ENCODE measurements at places on chromosomes 7 and 10.

DNA sequence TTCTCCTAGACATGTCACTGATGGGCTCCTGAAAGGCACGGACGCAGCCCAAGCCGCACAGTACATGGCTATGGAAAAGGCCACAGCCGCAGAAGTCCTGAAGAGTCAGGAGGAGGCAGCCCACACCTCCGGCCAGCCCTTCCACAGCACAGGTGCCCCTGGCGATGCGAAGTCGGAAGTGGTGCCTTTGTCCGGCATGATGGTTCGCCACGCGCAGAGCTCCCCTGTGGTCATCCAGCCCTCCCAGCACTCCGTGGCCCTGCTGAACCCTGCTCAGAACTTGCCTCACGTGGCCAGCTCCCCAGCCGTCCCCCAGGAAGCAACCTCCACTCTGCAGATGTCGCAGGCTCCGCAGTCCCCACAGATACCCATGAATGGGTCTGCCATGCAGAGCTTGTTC is 199.4 kb downstream of the ARHGAP21 start:
- no peak for DNase-seq

- no peak for DNase-seq
Observed at GRCh38 chr10:51186361-51186760, 112.1 kb downstream of the PRKG1 start.

DNA sequence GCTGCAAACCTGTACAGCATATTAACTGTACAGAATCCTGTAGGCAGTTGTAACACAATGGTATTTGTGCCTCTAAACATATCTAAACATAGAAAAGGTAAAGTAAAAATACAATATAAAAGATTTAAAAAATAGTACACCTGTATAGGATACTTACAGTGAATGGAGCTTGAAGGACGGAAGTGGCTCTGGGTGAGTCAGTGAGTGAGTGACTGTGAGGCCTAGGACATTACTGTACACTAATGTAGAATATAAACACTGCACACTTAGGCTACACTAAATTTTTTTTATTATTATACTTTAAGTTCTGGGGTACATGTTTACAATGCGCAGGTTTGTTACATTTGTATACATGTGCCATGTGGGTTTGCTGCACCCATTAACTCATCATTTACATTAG is 97.3 kb upstream of the STK17A start:
- DNase-seq = no peak

DNA sequence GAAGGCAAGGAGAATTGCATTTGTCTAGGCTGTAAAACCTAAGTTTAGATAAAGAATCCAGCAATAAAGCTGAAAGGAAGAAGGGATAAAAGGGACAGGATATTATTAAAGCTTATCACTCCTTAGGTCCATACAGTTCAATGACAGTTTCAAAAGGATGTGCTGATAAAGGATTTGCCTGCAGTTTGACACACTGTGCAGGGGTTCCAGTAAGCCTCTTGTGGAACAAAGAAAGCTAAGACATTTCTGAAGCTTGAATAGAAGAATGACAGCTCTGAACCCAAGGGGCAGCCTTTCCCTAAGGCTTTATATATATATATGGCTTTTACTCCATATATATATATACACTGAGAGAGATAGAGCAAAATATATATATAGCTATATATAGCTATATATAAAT is 276.8 kb upstream of the GRM3 start:
- DNase-seq = no peak

- no peak for DNase-seq
Observed at GRCh38 chr7:20113427-20114027, 103.7 kb downstream of the MACC1 start.

- DNase-seq = peak; percentile 22
Observed at GRCh38 chr7:7764520-7765396, 46.4 kb upstream of the RPA3 start.

GRCh38 chr7:124460056-124460450 is 305.5 kb downstream of the GPR37 start:
- no peak for DNase-seq

DNA sequence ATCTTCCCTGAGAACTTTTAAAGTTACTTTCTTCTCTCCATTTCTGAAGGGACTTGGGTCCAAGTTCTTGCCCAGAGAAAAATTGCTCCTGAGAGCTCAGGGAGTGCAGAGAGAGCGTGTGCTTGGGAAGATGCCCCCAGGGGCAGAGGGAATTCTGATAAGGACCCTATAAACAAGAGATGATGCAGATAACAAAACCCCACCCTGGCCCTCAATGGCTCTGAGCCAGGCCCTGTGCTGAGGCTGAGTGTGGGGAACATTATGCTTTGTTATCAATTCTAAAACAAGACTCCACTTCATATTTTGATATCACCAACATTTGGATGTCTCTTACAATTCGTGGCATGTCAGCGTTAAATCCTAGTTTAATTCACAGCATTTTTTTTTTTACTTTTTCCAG is 34.4 kb upstream of the HABP2 start:
- DNase-seq = no peak

DNA sequence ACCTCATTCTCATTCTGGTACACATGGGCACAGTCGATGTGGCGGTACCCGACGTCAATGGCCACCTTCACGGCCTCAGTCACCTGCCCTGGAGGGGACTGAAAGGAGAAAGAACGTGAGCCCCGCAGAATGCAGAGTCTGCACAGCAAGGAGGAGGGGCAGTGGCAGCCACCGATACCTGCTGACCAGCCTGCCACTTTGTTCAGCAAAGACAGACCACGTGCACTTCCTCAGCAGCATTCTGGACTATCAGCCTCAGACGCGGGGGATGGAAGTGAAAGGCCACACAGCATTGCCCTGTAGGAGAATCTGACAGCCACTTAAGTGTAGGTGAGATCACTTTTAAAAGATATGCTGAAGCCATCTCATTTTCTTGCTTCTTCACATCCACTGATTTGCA is 7.2 kb downstream of the AKR1B1 start:
- no peak for DNase-seq

DNA sequence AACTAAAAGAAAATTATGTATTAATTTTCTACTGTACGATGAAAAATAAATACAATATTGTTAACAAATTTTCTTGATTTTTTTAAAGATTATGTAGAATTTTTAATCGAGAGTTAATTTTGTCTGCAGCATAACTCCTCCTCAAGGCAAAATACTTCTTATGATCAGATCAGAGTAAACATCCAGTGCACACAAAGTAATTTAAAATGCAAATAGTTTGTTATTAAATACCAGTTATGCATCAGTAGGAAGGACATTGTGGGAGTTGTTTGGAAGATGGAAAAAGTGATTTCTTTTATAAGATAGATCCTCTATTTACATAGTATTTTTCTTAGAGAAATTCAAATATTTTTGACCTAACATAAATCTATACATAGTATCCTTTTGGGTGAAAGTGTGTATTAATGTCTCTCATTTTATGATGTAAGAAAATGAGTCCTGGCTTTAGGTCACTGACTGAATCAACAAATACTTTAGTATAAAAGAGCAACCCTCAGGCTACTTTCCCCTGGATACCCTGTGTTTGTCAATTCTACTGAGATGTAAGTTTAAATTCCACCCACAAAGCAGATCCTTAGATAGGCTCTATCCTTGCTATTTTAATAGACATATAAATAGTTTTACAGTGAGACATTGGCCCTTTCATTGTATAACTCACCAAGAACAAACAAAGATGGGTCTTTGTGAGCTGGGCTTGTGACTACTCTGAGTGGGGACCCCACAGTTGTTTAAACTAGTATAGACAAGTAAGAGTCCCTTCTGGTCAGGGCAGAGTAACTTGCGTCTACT is 1133.7 kb downstream of the GATA3 start:
- DNase-seq = no peak

- DNase-seq = no peak
Observed at GRCh38 chr10:45490277-45490676, 116.3 kb downstream of the ALOX5 start.

- peak; percentile 40 for DNase-seq
Observed at GRCh38 chr10:83991986-83992753, 147.1 kb upstream of the GHITM start.

DNA sequence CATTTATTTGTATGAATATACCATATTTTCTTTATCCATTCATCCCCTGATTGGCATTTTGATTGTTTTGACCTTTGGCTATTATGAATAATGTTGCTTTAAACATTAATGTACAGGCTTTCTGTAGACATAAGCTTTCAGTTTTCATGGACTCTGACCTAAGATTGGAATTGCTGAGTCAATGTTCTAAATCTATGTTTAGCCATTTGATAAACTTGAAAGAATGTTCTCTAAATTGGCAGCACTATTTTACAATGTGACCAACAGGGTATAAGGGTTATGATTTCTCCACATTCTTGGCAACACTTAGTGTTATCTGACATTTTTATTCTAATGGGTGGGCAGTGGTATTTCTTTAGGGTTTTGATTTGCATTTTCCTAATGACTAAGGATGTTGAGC is 229.7 kb upstream of the ETV1 start:
- DNase-seq = no peak

- no peak for DNase-seq
Observed at GRCh38 chr7:70540641-70541040, 591.3 kb upstream of the GALNT17 start.

GRCh38 chr7:32217341-32218153 is 147.3 kb upstream of the PDE1C start:
- DNase-seq = no peak

DNA sequence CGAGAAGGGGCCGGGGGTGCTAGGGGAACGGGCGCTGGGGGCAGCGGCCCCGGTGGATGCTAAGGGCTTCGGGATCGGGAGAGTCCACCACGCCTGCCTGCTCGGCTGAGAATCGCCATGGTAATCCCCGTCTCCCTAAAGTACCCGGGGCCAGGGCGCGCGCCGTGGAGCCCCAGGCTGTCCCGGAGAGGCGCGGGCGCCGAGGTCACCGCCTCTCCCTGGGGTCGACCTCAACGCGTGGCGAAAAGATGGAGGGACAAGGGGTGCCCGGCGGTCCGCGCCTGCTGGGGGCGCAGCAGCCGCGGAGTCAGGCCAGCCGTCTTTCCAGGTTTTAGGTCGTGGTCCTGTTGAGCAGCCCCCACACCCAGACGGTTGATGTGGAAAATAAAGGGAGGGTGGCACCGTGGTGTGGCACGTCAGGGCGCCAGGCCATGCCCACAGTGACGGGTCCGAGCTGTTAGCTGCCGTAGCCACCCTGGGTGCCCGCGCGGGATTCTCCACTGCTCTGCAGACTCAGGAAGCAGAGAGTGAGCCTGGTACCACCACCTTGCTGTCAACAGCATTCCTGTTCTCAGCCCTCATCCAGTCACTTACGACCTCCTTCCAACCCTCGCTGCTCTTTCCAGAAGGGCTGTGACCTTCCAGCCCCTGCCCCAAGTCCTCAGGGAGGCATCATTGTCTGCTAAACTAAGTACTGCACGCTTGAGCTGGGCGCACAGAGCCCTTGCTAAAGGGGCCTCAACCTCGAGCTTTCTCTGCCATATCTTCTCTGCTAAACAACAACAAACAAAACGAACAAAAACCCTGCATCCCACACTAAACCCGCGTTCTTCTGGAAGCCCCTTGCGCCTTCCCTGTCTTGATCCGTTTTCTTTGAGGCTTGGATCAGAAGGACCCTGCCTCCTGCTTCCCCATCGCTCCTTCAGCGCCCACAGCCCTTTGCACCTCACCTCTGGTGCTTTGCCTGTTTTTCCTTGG is 666 bp downstream of the SMKR1 start:
- DNase-seq = no peak

- DNase-seq = no peak
Observed at GRCh38 chr10:100739517-100740368, 5.6 kb upstream of the PAX2 start.

- peak; percentile 88 for DNase-seq
Observed at GRCh38 chr7:37352974-37353948, 95.4 kb downstream of the ELMO1 start.

DNA sequence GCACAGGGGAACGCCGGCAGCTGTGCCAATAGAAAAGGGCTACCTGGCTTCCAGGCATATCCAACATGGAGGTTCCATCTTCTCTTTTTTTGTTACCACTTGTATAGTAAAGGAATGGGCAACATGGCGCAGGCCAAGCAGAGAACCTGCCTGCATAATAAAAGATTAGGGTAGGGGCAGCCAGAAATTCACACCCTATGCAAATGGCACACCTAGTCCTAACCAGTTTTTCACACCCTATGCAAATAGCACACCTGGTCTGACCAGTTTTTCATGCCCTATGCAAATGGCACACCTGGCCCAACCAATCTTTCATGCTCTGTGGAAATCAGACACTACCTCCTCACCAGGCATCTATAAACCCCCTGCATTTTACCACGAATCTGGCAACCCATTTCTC is 369.5 kb downstream of the IPMK start:
- DNase-seq = no peak

DNA sequence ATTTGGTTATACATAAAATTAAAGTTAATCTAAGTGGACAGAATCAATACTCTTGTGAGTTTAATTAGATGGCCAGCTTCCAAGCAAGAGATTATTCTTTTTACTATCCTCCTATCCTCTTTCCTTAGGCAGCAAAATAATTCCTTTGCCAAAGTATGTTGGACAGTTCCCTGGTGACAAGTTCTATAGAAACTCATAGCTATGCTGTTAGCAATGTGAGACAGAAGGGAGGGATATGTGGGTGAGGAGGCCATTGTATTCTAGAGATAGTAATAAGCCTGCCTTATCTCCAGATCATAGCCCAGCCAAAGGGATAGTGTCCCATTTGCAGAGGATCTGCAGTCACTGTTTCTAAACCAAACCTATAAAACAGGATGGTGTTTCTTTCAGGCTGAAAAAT is 181.6 kb upstream of the HDAC9 start:
- no peak for DNase-seq

GRCh38 chr10:127398971-127399365 is 150.1 kb upstream of the NPS start:
- no peak for DNase-seq

DNA sequence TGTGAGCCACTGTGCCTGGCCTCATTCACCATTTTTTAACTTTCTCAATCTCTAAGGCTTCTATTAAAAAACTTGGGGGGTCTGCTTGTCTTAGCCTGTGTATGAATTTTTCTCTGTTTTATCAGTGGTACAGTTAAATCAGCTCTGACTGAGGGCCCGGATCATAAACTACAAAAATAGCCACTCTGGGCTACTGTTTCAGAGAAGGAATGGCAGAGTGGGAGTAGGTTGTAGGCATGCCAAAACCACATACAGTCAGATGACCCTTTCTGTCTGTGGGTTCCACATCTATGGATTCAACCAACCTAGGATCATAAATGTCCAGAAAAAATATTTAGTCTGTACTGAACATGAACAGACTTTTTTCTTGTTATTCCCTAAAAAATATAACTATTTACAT is 21.3 kb downstream of the TBC1D12 start:
- DNase-seq = no peak

- DNase-seq = no peak
Observed at GRCh38 chr10:95303950-95304349, 13.1 kb upstream of the PDLIM1 start.

GRCh38 chr7:74294191-74294998 is 5.2 kb downstream of the CLIP2 start:
- DNase-seq = no peak

DNA sequence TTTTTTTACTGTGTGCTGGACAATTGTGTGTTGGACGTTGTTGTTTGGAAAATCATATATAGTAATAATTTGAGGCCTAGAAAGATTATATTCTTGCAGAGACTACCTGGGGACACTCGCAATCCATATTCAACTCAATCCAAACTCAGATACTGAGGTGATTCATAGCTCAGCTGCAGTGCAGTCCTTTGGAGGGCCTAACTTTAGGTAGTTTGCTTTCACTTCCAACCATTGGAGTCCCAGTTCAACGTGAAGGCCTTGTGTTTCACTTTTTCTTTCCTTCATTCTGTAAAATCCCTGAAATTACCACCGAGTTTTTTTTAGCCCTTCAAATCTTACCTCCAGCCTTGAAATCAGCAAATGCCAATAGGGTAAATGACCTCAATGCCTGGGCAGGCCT is 32.3 kb downstream of the ATRNL1 start:
- no peak for DNase-seq
